Activated CD4-positive, alpha-beta T cell treated with anti-CD3 and anti-CD28 coated beads, Interleukin-10, Interleukin-2, amounts not matched to agents 100 ng/mL and 50 ng/mL, durations not matched to agents 16 hours and 8 hours (primary cell): ENCODE measurements at places on chromosomes 13 and 19.

GRCh38 chr13:64256751-64257150 is 2841.1 kb upstream of the PCDH20 start:
- DNase-seq: no peak

GRCh38 chr19:33746159-33746558 is 50.5 kb upstream of the KCTD15 start:
- DNase-seq: no peak

DNA sequence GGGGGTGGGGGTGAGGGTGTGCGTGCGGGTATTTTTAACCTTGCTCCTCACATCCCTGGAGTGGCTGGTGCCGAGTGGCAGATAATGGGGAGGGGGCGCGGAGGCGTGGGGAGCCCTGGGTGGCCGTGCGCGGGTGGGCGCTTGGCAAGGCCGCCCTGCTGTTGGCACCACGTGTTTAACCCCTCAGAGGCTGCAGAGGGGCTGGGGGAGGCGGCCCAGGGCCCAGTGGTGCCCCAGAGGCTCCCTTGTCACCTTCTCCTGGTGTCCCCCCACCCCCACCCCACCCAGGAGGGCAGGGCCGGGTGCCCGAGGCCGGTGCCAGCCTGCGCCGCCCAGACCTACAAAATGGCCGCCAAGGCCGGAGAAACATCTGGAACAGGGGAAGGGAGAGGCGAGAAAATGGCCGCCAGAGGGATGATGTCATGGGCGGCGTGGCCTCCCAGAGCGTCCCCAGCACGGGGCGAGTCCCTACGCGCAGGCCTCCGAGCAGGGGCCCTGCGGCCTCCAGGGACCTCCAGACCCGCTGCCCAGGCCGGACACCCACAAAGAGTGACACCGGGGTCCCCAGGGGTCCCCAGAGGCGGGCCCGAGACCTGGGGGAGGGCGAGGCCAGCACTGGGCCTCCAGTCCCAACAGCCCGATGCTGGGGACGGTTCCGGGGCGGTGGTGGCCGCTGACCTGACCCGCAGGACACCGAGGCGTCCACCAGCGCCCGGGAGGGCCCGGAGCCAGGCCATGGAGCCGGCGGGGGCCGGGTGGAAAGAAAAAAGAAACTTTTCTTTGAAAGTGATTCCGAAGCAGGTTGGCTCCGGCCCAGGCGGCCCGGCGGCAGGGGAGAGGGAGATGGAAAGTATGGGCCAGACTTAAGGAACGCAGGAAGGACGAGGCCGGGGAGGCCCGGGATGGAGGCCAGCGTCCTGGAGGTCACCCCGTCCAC is 38.2 kb downstream of the NFIC start:
- no peak for DNase-seq

DNA sequence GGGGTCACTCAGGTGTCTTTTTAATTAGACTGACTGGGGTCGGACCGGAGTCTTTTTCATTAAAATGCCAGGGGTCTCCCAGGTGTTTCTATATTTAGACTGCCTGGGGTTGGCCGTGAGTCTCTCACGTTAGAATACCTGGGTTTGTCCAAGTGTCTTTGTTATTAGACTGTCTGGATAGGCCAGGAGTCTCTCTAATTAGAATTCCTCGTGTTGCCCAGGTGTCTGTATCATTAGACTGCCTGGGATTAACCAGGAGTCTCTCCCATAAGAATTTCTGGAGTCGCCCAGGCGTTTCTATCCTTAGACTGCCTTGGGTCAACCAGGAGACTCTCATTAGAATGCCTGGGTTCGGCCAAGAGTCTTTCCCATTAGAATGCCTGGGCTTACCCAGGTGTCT is 1445.7 kb downstream of the UQCRFS1 start:
- DNase-seq: no peak

DNA sequence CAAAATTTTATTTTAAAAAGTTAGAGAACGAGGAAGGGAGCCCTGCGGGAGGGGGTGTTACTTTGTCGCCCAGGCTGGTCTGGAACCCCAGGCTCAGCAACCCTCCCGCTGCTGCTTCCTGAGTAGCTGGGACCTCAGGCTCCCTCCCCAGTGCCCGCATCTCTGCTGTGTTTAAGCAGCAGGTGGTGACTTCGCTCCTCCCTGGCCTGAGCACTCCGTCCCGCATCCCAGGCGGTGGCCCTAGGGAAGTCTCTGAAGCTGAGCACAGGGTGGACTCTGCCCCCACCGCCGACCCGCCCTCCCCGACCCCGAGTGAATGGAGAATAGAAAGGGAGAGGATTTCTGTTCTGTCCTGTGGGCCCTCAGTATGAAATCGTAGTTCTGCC is 30.5 kb downstream of the ZNF701 start:
- peak; percentile 1 for DNase-seq

- DNase-seq: no peak
Observed at GRCh38 chr13:21033212-21033840, 28.1 kb downstream of the LATS2 start.

GRCh38 chr19:3363841-3364500 is 2.4 kb upstream of the NFIC start:
- DNase-seq: no peak

GRCh38 chr19:15595069-15595468 is 19.9 kb upstream of the CYP4F8 start:
- no peak for DNase-seq

DNA sequence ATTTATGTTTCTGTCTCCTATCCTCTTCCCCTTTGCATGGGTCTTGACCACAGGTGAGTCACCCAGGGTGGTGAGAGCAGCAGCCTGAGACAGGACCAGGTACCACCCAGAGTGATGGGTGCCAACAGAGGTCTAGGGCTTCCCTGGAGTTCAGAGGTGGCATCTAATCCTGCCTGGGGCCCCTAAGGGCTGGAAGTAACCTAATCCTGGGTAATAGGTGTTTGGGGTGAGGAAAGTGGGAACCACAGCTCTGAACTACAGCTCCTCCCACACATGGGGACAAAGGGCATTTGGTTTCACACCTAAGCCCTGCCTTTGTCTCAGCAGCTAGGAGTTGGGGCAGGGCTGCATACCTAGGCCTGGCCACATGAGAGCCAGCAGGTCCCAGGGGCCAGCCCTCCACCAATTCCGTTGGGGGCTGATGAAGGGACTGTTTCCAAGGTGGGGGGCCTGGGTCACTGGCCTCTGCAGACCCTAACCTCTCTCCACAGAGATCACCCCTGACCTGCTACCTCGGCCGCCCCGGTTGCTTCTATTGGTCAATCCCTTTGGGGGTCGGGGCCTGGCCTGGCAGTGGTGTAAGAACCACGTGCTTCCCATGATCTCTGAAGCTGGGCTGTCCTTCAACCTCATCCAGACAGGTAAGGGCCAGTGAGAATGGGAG is 8.0 kb downstream of the SPHK2 start:
- peak; percentile 42 for DNase-seq

DNA sequence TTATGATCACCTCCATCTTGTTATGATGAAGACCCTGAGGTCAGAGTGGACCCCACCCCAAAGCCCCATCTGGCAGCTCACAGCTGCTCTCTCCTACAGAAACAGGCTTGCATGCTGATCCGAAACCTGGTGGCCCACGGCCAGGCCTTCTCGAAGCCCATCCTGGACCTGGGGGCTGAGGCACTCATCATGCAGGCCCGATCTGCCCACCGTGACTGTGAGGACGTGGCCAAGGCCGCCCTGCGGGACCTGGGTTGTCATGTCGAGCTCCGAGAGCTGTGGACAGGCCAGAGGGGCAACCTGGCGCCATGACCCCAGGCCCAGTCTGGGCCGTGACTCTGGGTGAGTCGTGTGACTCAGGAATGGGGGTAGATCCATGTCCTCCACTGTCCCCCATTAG is 6.5 kb upstream of the SLC25A42 start:
- no peak for DNase-seq

- peak; percentile 56 for DNase-seq
Observed at GRCh38 chr19:17402982-17403855, 2.2 kb downstream of the BST2 start.

DNA sequence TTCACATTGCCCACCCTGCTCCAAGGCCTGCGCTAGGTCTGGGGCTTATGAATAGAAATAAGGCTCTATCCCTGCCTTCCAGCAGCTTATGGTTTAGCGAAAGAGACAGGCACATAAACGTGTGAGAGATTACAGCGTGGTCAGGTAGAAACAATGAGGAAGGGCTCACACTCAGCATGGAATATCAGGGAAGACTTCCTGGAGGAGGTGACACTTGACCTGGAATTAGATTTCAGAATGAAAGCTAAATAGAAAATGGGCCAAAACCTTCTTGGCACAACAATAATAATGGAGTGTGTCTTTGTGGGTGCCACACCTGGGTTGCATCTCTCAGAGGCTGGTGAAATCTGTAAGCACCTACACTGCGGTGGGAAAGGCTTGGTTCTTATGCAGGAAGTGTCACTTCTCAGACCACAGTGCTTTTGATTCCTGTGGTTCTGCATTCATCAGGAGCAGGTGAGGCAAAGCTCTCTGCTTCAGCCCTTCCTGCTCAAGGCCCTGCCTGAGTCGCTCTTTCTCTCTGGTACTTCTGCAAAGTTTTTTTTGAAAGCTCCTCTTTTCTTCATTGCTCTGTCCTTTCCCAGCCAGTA is 430.3 kb downstream of the ZNF536 start:
- DNase-seq: no peak

DNA sequence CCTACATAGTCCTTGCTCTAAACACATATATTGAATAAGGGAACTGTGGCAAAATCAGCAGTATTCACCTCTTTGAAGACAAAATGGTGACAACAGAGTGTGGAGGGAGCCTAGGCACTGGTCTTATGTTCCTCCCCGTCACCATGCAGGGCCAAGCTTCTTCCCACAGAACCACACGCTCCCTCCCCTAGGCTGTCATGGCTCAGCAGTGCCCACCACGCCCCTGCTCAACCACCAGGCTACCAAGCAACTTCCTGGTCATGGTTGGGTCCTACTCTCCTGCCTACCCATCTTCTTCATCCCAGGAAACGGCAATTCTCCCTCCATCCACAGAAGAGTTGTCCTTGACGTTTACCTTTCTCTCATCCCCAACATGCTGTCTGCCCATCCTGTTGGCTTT is 126.1 kb downstream of the CRYL1 start:
- DNase-seq: no peak
